ENCODE measurements at places on chromosomes 13 and 19.
A peak's percentile ranks its signal among the peaks of the same experiment; 100 is the strongest.

DNA sequence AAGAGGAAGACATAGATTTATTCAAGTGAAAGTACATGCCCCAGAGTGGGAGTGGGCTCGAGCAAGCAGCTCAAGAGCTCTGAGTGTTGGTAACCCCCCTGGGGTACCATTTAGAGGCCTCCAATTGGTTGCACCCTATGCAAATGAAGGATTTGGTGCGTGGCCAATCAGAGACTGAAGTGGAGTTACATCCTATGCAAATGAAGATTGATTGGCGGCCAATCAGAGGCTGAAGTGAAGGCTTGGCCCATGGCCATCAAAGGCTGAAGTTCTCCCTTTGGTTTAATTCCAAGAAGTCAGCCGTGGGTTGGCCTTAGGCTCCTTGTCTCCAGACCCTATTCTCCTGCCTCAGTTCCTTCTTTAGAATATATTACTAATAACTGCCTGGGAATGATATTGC lies 12.9 kb upstream of the IGFL1 start:
- no peak for DNase-seq

GRCh38 chr13:50908371-50908770 lies 1.2 kb upstream of the RNASEH2B start:
- no peak for DNase-seq

- DNase-seq: no peak
Observed at GRCh38 chr13:93534181-93534700, 307.6 kb downstream of the GPC6 start.

- no peak for DNase-seq
Observed at GRCh38 chr19:7140137-7140536, 70.6 kb downstream of the ZNF557 start.

DNA sequence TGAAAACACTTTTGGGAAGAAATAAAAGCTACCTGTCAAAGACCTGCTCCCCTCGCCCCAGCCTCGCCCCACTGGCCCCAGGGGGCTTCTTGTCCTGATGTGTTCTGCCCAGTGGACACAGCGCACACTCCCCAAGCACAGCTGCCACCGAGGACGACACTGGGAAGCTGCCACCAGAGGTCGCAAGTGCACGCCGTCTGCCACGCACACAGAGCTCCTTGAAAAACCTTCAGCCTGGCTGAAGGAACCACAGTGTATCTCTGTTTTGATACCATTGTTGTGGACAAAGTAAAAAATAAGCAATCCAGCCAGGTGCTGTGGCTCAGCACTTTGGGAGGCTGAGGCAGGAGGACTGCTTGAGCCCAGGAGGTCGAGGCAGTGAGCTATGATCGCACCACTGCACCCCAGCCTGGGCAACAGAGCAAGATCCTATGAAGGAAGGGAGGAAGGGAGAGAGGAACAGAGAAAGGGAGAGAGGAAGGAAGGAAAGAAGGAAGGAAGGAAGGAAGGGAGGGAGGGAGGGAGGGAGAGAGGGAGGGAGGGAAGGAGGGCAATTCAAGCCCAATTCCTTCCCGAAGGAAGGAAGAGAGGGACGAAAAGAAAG lies 57.3 kb downstream of the CEBPG start:
- DNase-seq: peak; percentile 66

- DNase-seq: no peak
Observed at GRCh38 chr19:33488826-33489225, 32.8 kb downstream of the PEPD start.

- no peak for DNase-seq
Observed at GRCh38 chr19:15294561-15294990, 37.8 kb downstream of the BRD4 start.

GRCh38 chr19:42594617-42595489 lies at the start of gene CEACAM8:
Gene CEACAM8 (minus strand): TSS chr19:42594924. CDS start chr19:42594828, 96 bp downstream.
- no peak for DNase-seq

DNA sequence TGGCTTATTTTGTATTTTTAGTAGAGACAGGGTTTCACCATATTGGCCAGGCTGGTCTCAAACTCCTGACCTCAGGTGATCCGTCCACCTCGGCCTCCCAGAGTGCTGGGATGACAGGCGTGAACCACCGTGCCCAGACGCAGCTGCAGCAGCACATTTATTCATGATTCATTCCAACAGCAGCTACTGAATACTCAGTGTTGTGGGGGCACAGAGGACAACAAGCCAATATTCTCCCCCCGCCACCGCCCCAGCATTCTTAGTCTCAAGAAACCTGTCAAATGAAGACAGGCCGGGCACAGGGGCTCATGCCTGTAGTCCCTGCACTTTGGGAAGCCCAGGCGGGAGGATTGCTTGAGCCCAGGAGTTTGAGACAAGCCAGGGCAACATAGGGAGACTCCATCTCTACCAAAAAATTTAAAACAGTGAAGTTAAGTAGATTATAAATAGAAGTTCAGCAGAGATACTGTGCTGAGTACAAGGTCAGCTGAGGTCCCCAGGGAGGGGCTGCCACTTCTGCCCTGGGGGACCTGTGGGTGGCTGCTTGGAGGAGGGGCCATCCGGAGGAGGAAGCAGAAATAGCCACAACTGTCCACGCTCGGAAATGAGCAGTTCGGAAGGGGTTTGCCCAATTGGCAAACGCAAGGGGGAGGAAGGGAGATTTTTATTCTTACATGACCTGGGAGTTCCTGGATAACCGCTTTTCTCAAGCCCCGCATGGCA lies 4.3 kb downstream of the DOT1L start:
- no peak for DNase-seq

GRCh38 chr13:25654322-25654721 lies 282.5 kb downstream of the ATP8A2 start:
- no peak for DNase-seq

DNA sequence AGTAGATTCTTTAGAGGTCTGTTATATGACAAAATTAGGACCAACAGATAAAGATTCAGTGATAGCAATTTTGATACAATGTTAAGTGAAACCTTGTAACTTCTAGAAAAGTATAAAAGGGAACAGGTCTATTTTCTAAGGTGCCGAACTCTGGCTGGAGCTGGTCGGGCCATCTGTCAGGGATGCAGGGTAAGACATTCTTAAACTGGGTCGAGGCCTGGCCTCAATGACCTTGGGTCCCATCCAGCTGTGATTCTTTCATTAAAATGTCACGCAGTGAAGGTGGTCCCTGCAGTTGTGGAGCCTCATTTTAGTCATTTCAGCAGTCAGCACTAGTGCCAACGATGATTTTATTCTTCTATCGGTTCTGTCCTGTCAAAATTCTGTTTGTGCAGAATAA lies 271.9 kb upstream of the SPRY2 start:
- DNase-seq: no peak

GRCh38 chr13:40615619-40616018 lies 50.8 kb downstream of the FOXO1 start:
- DNase-seq: no peak

DNA sequence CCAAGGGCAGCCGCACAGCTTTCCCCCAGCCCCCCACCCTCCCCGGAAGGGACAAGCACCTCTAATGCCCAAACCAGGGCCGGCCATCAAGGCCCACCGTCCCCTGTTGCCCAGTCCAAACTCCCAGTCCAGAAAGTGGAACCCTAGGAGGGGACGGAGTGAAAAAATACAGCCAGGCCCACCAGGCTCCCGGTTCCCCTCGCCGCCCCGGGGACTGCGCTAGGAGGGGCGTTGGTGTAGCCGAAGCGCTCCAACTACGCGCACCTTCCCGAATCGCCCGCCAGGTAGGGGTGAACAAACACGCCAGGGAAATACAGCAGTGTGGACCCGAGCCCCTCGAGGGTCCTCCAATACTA lies 1.3 kb downstream of the KLF16 start:
- no peak for DNase-seq

GRCh38 chr19:29266603-29267002 lies 53.7 kb upstream of the UQCRFS1 start:
- no peak for DNase-seq

- DNase-seq: no peak
Observed at GRCh38 chr13:80529734-80530133, 188.8 kb upstream of the SPRY2 start.

DNA sequence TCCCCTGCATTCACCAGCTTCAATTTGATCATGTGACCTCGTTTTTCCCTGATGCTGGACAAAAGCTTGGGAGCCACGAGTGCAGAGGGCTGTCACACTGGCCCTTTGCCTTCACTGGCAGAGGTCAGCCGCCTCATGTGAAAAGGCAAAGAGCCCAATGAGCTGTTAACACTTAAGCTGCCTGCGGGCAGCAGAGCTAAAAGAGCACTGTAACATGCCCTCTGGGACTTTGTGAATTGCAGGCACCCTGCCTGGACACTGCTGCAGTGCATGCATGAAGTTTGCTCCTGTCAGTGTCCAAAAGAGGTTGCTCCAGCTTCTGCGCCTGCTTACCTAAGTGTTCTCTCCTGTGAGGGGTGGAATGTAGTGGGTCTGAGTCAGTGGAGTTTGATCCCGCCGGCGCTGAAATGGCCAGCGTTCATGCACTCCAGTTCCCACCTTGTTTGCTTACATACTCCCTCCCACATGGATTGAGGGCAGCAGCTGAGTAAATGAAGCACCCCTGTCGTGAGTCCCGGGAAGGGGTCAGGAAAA lies 193.7 kb downstream of the RFC3 start:
- no peak for DNase-seq

- DNase-seq: no peak
Observed at GRCh38 chr19:45137179-45137761, 23.5 kb downstream of the NKPD1 start.

GRCh38 chr19:43457809-43458208 lies 7.6 kb downstream of the LYPD3 start:
- DNase-seq: no peak

GRCh38 chr13:74977498-74977897 lies 504.5 kb downstream of the TBC1D4 start:
- DNase-seq: no peak

DNA sequence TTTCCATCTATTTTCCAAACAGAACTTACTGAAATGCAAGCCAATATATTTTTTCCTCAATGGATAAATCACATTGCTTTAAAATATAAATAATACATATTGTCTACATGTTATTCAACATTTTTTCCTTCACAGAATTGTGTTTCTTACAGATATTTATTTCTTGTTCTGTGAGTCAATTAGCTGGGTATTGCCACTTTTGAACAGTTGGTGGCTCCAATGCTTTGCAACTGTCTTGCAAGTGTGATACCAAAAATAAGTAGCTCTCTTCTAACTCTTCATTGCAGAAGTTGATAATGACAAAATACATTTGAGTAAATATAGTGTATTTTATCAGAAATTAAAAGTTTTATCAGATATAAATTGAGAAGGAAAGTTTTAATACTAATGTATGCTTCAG lies 17.1 kb upstream of the GPC5 start:
- no peak for DNase-seq

GRCh38 chr19:55605207-55605636 lies 225 bp upstream of the ZNF865 start:
- DNase-seq: peak; percentile 98

GRCh38 chr19:16222806-16223205 lies 25.1 kb downstream of the AP1M1 start:
- no peak for DNase-seq

GRCh38 chr19:42406111-42406510 lies 16.0 kb upstream of the CNFN start:
- DNase-seq: no peak

- no peak for DNase-seq
Observed at GRCh38 chr19:35661995-35662340, 4.3 kb upstream of the UPK1A start.

DNA sequence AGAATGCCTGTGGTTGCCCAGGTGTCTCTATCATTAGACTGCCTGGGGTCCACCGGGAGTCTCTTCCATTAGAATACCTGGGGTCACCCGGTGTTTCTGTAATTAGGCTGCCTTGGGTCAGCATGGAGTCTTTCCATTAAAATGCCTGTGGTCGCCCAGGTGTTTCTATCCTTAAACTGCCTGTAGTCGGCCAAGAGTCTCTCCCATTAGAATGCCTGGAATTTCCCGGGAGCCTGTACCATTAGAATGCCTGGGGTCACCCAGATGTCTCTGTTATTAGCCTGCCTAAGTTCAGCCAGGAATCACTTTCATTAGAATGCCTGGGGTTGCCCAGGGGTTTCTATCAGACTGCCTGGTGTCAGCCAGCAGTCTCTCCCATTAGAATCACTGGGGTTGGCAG lies 1492.8 kb downstream of the UQCRFS1 start:
- DNase-seq: no peak

GRCh38 chr19:28887920-28888618 lies 324.9 kb downstream of the UQCRFS1 start:
- no peak for DNase-seq

- DNase-seq: no peak
Observed at GRCh38 chr19:35689836-35690235, 14.5 kb upstream of the ZBTB32 start.

- DNase-seq: no peak
Observed at GRCh38 chr13:83796364-83796763, 85.9 kb downstream of the SLITRK1 start.

GRCh38 chr13:59343993-59344822 lies 819.5 kb downstream of the DIAPH3 start:
- no peak for DNase-seq

- no peak for DNase-seq
Observed at GRCh38 chr19:47315125-47315821, 5.6 kb downstream of the C5AR1 start.

GRCh38 chr19:34260771-34261173 lies 6.4 kb downstream of the GARRE1 start:
- no peak for DNase-seq

DNA sequence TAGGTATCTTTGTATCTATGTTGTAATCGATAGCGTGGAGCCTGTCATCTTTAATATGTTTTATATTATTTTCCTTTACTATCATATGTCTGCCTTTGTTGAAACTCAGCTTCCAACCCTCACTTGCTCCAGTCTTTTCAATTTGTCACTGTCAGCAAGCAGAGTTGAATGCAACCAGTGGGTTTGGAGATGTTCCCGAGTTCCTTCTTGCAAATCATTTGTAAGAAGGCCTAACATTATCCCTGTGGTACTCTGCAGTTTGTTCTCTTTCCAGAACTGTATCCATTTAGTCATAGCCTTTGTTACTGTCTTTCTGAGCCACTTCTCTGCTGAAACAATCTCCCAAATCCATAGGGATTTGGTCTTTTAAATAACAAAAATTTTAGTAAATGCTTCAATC lies 41.8 kb downstream of the RNASEH2B start:
- DNase-seq: no peak

All from activated CD4-positive, alpha-beta T cell treated with anti-CD3 and anti-CD28 coated beads, Interleukin-2, amount 50 U/mL, for 1 hour (primary cell).